ENCODE measurements at places on chromosomes 12 and 14.

- DNase-seq = no peak
These were observed 172.2 kb upstream of the PRICKLE1 start for GRCh38 chr12:42761601-42762350.

DNA sequence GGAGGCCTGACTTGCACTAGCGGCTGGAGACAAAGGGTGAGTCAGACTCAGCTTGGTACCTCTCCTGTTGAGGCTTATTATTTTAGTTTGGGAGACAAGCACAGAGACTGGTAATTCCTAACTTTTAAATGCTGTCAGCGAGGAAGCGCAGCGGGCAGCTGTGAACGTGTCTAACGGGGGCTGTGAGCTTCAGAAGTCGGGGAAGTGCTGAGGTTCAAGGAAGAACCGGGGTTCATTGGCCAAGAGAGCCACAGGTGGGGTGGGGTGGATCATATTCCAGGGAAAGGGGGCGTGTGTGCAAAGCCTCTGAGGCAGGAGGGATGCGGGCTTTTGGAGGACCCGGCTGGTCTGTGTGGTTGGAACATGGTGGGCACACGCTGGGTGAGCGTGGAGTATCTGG lies 36.1 kb upstream of the ADGRD1 start:
- DNase-seq = no peak

- DNase-seq = no peak
These were observed 244.2 kb downstream of the CACNA1C start for GRCh38 chr12:2297004-2297403.

DNA sequence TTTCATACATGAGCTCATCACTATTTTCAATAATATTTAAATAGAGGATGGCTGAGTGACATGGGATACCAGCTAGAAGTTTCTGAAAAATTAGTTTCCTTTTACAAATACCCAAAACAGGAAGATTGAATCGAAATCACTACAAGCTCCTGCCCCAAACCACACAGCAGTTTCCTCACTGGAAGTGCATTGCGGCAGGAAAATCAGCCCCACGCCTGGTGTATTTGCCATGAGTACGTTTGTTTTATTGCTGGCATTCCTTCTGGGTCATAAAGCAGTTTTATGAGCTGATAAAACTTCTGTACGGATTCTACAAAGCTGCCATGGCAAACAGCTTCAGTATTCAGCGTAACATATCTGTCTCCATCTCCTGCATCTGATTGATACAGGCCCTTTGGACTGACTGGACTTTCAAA lies 23.7 kb downstream of the CDC42BPB start:
- DNase-seq = no peak

- no peak for DNase-seq
These were observed 573.0 kb upstream of the ATXN7L3B start for GRCh38 chr12:73964641-73965040.

GRCh38 chr14:88281447-88281846 lies 41.6 kb downstream of the KCNK10 start:
- no peak for DNase-seq

- DNase-seq = no peak
These were observed 312.8 kb upstream of the FKBP4 start for GRCh38 chr12:2481951-2482350.

- no peak for DNase-seq
These were observed 17.4 kb downstream of the TIMELESS start for GRCh38 chr12:56431850-56432249.

Data from activated T-cell treated with anti-CD3 and anti-CD28 coated beads for 1 hour (primary cell).